Activated CD4-positive, alpha-beta memory T cell treated with anti-CD3 and anti-CD28 coated beads, Interleukin-2, amount 10 ng/mL, durations not matched to agents 7 days and 5 days (primary cell): ENCODE measurements at places on chromosomes 11 and 22.

DNA sequence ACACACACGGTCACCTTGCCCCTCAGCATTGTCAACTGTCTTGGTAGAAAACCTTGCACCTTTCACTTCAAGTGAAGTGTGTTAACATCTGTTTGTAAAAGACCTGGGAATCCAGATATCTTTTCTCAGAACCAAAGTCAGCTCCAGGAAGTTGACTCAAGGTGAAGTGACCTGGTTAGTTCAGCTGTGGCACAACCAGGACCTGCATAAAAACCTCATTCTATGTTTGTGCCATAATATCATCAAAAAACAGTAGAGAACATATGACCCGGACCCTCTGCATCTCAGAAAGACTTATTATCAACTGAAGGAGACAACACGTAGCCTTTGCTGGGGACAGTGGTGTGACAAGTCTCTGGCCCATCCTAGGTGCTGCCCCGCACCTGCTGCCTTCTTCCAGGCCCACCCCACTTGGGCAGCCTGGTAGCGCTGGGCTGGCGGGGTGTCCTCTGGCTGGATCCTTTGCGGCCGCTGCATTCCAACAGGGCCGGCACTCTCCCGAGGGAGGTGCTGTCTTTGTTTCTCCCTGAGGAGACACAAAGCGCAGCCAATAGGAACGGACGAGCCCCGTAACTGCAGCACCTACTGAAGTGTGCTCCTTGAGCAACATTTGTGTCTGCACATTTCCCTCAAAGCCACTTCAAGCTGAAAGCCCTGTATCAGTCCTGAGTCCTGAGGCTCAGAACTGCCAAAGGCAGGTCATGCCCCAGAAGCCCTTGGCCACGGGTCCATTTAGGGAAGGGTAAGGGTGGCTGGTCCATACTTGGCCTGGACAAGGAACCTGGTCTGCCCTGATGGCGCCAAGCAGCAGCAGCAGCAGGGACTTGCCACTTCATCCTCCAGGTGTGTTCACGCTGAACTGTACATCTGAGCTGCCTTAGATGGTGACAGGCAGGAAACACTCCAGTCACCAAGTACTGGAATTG, 25.2 kb downstream of the LRRC74B start:
- DNase-seq = no peak

DNA sequence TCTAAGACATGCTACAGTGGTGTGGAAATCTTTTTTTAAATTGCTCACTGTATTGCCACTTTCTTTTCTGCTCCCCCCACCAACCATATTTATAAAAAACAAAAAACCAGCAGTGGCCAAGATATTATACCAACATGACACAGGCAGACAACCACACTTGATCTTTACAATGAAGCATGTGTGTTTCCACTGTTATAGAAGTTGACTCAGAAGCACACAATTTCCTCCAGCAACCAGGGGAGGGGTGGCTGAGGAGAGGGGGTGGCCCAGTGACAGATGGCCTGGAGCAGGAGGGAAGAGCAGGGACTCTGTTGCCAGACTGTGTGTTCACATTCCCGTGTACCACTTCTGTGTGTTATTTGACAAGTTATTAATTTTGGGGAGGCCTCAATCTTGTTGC, 14.8 kb downstream of the CD59 start:
- no peak for DNase-seq

GRCh38 chr11:31607914-31608313, 98.3 kb downstream of the ELP4 start:
- DNase-seq = no peak

DNA sequence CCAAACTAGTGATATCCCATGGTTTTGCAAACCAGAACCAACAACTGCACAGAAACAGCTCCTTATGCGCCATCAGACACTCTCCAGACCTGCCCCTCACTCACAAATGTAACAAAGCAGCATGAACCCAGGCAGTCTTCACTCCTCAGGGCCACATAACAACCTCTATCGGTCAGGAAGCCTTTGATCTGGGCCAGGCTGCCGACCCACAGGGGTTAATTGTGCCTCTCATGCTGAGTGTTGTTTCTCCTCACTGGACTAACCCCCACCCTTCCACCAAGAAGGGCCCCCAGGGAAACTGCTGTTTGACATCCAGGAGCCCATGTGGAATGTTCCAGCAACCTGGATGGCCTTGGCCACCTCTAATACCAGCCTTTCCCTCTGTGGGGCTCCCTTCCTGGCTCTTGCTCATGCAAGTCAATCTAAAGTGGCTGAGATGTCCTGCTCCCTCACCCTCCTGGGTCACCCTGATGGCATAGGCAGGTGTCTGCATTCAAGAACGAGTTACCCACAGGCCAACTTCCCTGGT, 7.9 kb upstream of the RGL4 start:
- no peak for DNase-seq

GRCh38 chr11:118342503-118343161, at the start of gene CD3D:
CD3D (minus strand) TSS chr11:118342705; CDS start chr11:118342607, 98 bp downstream.
- DNase-seq = peak; percentile 74

DNA sequence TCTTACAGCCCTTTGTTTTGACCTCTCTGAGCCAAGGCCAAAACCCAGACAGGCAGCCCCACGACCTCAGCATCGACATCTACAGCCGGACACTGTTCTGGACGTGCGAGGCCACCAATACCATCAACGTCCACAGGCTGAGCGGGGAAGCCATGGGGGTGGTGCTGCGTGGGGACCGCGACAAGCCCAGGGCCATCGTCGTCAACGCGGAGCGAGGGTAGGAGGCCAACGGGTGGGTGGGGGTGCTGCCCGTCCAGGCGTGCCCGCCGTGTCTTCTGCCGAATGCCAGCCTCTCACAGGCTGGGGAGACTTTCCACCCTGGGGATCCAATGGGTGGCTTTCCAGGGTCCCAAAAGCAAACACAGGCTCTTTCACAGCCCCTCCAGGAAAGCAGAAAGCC, 37.1 kb upstream of the PPP6R3 start:
- no peak for DNase-seq

- DNase-seq = peak; percentile 88
These were observed 55.8 kb upstream of the RRAS2 start for GRCh38 chr11:14414470-14415461.

DNA sequence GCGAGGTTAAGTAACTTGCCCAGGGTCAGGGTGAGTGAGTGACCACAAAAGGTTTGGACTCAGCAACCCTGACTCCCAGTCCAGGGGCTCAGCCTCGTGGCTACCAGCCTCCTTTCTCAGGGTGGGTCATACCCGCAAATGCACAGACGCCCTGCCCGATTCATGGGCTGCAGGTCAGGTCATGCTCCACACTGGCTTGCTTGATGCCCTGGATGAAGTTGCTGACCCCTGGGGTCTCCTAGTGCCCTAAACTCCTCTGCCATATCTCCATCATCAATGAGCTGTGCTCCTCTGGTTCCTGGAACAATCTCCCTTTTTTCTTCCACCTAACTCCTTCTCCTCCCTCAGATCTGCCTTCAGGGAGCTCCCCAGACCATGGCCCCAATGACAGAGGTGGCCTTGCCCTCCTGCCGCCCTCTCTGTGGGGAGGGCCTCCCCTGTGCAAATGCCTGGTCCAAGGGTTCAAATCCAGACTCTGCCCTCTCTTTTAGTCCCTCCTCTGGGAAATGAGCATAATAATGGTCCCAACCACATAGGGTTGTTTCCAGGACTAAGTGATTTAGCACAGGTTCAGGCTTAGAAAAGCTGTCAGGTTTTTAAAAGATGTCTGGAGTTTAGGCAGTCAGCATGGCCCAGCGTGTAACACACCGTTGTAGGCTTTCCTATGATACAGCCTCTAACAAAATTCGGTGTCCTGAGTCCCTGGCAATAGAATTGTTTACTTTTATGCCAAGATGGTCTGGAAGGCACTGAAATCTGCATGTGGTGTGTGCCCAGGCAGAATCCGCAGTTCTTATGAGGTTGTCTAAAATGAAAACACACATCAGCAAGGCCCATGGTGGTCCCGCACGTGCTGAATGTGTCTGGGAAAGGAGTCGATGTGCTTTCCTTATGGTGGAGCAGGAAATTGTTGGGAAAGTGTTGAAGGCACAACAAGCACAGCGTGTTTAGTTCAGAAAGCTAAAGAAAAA, 63.6 kb downstream of the CD82 start:
- DNase-seq = peak; percentile 6

GRCh38 chr11:57154739-57155138, 27.0 kb upstream of the LRRC55 start:
- DNase-seq = no peak

DNA sequence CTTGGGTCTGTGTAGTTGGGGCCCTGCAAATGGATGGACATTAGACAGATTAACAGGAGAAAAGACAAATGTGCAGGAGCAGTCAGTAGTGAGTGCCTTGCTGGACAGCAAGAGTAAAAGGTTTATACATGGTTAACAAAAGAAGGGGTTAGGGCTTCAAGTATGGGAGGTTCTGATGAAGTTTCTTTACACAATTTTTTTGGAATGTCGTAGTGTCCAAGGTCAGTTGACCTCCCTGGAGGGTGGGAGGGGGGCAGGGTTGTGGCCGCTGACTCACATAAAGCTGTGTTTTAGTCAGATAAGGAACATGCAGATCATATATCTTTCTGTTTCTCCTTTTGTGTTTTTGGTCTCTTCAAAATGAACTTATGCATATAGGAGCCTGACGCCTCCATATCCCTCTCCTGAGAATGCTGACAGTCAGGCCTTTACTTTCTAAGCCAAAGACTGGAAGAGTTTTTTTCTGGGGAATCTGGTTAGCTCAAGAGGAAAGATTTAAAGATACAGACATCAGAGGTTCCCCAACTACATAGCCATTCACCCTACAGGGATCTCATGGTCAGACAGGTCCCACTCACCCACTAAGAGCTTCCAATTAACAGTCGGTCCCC, 134.3 kb downstream of the NECTIN1 start:
- DNase-seq = no peak

DNA sequence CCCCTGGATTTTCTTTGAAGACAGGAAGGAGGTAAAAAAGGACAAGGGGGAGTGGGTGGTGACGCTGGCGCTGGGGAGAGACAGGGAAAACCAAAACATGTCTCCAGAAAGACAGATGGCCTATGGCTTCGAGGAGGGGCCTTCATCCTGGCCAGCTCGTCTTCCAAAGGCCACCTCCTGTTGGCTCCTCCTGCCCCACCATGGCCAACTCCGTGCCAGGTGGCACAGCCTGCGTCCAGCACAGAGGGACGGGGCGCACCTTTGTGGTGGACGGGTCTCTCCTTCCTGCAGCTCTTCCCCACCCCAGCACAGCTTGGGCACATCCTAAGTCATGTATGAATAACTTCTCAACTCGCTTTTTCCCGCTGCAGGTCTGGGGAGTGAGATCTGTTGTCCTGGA, 22.7 kb downstream of the IGSF9B start:
- DNase-seq = no peak

GRCh38 chr11:72446929-72447769, 12.8 kb upstream of the CLPB start:
- DNase-seq = no peak

DNA sequence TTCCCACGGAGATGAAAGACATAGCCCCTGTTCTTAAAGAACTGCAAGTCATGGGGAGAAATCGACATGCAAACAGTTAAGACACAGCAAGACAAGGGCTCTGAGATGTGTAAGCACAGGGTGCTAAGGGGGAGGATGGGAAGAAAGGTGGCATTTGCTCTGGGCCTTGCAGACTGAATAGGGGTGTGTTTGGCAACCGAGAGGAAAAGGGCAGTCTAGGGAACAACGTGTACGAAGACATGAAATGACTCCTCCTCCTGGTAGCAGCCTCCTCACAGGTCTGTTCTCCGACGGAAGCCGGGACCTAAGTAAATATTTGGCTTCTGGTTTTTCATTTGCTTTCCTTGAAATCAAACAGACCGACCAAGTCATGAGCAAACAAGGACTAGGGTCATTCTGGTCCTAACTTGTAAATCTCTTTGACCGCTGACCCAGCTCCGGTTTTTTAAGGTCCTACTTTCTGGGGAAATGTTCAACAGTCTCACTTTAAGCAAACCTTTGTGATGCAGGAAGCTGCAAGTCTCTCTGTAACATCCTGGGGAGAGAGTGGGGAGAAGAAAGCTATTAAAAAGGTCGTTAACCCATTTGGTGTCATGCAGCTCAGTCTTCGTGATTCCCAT, 19.7 kb downstream of the NNMT start:
- no peak for DNase-seq

- DNase-seq = peak; percentile 66
These were observed 8.2 kb downstream of the UPB1 start for GRCh38 chr22:24503137-24503842.

- no peak for DNase-seq
These were observed 16.5 kb downstream of the TOLLIP start for GRCh38 chr11:1292644-1293618.

GRCh38 chr11:65551572-65552387, 6.4 kb downstream of the LTBP3 start:
- peak; percentile 73 for DNase-seq

DNA sequence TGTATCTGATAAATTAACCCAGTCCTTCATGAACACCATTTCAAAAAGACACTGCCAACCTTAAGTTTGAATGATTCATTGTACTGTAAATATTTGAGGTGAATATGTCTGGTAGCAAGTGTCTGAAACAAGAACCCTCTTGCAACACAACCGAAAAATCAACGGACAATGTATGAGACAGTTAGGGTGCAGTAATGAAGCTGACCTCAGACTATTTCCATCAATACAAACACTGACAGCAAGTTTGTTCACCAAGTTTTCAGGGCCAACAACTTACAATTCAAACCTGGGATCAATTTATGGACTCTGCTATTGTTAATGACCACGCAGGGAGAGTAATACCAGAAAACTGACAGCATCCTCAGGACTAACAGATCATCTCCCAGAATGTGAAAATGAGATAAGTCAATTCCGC, 126.3 kb downstream of the CADM1 start:
- DNase-seq = no peak

DNA sequence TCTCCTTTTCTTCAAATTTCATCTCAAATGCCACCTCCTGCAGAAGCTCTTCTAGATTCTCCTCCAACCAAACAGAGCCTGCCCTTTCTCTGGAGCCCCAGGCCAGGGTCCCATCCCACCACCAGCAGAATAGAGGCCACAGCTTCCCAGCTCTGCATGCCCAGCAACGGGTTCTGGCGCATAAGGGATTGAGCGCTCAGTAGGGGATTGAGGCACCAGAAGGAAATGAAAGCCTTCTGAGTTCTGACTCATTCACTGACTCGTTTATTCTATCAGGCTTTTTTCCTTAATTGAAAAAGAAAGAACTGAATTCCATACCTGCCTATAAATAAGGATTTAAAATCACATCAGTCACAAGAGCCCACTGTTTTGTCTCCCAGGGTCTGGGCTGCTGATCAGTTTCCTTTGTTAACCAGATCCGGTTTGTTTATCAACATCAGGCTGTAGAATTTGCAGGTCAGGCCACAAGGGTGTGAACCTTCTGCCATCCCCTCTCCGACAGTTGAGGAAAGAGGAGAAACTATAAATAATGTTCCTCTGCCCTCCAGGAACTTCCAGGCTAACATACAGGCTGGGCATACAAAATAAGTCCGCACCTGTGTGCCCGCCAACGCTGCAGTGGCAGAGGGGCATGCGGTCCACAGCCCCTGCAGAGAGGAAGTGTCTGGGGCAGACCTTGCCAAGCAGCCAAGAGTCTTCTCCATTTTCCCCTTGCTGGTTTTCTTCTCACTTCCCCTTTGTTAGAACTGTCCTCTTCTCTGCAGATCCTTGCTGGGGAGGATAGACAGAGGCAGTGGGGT, 63.5 kb upstream of the PRDM11 start:
- DNase-seq = no peak

- no peak for DNase-seq
These were observed 542.9 kb downstream of the NTM start for GRCh38 chr11:131913267-131913666.

- DNase-seq = peak; percentile 87
These were observed 585 bp downstream of the PI4KA start for GRCh38 chr22:20857838-20858614.
